Lower lobe of right lung (tissue), 2 donors: ENCODE measurements at places on chromosomes 7 and 10. TPM values are rescaled to one million over a fixed set of nuclear protein-coding genes. Genes with fewer than 3 reads are reported as not detected.

ENTPD1 gene
- total RNA-seq, result 34.5 TPM

PON2 gene
- total RNA-seq, result 168 TPM

DYNC1I1 gene
- 1.3 TPM for total RNA-seq

NT5C2 gene
- total RNA-seq, result 105 TPM

INMT gene
- total RNA-seq, result 249 TPM

- DNase-seq, result no peak
Observed at GRCh38 chr10:3364768-3365480, 192.3 kb upstream of the PITRM1 start.

GRCh38 chr7:1946025-1946772, 276.1 kb downstream of the ELFN1 start:
- peak; percentile 28 for DNase-seq

DNA sequence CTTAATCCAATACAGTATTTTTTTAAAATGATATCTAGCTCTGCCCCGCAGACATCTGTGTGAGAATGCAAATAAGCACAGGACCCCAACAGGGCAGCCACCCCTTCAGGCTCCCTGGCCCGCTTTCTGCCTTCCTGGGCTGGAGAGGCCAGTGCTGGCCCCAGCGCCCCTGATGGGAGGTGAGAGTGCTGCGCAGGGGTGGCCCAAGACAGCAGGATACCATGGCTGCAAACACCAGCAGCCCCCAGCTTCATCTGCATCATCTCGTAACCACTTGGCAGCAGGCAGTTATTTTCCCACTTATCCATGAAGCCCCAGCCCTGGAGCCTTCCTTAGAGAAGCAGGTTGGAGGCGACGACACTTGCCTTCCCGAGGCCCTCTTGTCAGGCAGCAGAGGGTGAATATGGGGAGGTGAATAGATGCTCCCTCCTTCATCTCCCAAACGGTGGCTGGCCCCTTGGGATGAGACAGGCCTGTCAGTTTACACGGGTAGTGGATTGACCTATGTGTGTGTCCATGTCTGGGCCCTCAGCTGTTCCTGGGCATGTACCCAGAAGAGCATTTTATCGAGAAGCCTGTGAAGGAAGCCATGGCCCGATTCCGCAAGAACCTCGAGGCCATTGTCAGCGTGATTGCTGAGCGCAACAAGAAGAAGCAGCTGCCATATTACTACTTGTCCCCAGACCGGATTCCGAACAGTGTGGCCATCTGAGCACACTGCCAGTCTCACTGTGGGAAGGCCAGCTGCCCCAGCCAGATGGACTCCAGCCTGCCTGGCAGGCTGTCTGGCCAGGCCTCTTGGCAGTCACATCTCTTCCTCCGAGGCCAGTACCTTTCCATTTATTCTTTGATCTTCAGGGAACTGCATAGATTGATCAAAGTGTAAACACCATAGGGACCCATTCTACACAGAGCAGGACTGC, 71.2 kb downstream of the ALOX5 start:
- no peak for DNase-seq

- DNase-seq, result no peak
Observed at GRCh38 chr7:154720016-154720415, 282.9 kb downstream of the PAXIP1 start.

DNA sequence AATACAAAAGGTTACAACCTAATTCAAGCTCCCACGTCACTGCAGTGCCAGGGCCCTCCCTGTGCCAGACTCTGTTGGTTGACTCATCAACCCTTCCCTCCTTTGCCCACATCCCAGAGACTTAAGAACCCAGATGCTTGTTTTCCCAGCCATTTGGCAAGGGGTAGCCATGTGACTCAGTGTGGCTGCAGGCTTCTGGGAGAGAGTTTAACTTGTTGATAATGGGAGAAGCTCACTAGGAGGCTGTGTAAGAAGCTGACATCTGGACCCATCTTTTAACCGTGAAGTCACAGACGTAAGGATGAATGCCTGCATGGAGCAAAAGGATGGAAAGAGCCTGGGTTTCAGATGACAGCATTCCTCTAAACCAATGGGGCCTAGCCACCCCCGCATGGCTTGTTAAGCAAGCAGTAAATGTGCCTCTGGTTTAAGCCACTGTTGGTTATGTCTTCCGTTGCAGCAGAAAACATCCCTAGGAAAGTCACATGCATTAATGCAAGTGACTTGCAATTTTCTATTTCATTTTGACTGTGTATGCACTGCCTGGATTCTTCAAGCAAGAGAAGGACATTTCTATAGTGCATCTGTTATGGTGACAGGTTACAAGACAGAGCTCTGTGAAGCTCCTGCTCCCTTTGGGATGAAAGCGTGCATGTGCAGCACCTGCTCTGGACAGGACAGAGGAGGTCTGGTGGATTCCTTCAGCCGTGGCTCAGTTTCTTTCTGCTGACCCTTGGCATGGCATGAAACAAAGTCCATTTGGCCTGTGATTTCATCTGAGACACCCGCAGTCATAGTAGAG, 57.5 kb upstream of the CREB5 start:
- DNase-seq, result no peak

- DNase-seq, result no peak
Observed at GRCh38 chr10:31836569-31837406, 91.8 kb downstream of the ARHGAP12 start.

DNA sequence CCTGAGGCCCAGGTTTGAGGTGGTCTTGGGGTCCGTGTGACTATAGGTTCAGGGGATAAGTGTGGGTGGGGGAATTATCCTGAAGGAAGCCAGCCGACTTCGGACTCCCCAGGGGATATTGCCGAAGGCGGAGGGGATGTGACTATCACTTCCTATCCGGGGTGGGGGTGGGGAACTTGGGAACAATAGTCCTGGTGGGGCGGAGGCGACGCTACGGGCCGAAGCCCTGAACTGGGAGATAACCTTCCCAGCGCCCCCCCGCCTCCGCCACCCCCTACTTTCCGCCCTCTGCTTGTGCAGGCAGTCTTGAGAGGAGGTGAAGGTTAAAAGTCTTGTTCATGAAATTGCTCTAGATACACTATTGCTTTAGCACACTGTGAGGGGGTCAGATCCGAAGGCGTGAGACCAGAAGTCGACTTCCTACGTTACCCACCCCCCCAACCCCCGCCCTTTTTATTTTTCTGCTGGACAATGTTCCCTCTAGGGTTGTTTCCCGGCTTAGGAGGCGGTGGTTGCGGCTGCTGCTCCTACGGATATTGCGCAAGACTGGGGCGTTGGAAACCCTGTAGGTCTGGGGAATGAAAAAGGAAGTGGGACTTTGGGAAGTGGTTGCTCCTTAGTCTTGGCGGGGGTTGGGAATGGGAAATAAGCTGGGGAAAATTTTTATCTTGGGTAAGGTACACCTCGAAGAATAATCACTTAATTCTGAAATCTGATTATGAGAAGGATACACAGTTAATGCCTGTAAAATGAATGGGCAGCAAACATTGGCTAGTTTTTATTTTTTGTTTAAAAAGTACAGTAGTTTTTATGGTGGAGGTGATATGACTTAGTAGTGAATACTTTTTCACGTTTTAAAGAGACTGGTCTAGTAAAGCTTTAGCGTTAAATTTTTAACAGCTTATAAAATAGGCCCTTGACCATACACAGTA, 1.5 kb downstream of the PTPN12 start:
- DNase-seq, result peak; percentile 89
